ENCODE measurements at places on chromosomes 5 and 9. TPM values are rescaled to one million over a fixed set of nuclear protein-coding genes. Genes with fewer than 3 reads are reported as not detected.

DNA sequence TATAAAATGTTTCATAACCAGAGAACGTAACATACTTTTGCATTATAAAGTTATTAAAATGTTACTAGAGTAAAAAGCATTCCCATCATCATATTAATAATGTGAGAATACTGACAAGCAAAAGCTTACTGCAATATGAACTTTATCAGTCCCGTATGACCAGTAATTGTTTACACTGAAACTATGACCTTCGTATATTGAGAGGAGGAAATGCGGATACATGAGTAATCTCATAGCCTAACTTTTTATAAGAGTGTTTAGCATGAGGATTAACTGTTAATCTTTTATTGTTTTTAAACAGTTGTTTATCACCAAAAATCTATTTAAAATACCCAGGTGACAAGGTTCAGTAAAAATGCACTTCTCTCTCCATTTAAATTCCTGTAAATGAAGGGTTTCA lies 272.4 kb downstream of the SLF1 start:
- DNase-seq: no peak

- no peak for DNase-seq
Measured at GRCh38 chr5:23147625-23148024, 294.5 kb upstream of the CDH12 start.

GRCh38 chr5:150044329-150044681 lies 42.0 kb downstream of the CSF1R start:
- DNase-seq: no peak

GRCh38 chr9:93096131-93096802 lies at the start of gene CARD19:
Gene CARD19, plus strand, starts transcription at chr9:93096217. Its CDS starts 129 bp downstream, at chr9:93096346.
- DNase-seq: peak; percentile 91

- no peak for DNase-seq
Measured at GRCh38 chr5:122200865-122201264, 71.5 kb downstream of the ZNF474 start.

- DNase-seq: no peak
Measured at GRCh38 chr5:17203329-17204132, 13.9 kb upstream of the BASP1 start.

GRCh38 chr5:115330830-115331229 lies 34.4 kb upstream of the CCDC112 start:
- no peak for DNase-seq

GRCh38 chr5:65978251-65978650 lies 51.9 kb downstream of the ERBIN start:
- no peak for DNase-seq

- no peak for DNase-seq
Measured at GRCh38 chr9:133795049-133795448, 56.9 kb upstream of the SARDH start.

GRCh38 chr5:87340716-87341115 lies 72.0 kb downstream of the CCNH start:
- no peak for DNase-seq

DNA sequence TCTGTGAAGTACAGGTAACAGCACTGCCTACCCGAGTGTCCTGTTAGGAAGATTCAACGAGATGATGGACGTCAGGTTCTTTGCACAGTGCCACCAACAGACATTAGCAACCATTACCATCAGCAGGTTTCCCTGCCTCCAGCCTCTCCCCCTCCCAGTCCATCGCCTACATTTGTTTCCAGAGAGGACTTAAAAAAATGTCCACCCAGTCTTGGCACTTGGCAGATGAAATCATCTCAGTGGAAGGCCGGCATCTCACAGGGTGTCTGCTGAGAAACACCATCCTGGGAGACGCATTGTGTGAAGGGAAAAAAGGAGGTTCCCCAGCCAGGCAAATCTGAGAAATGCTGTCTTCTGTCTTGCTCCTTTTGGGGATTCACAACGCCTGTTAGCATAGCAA lies 58.2 kb downstream of the CRB2 start:
- peak; percentile 37 for DNase-seq

- no peak for DNase-seq
Measured at GRCh38 chr9:106934442-106935238, 71.7 kb downstream of the ZNF462 start.

DNA sequence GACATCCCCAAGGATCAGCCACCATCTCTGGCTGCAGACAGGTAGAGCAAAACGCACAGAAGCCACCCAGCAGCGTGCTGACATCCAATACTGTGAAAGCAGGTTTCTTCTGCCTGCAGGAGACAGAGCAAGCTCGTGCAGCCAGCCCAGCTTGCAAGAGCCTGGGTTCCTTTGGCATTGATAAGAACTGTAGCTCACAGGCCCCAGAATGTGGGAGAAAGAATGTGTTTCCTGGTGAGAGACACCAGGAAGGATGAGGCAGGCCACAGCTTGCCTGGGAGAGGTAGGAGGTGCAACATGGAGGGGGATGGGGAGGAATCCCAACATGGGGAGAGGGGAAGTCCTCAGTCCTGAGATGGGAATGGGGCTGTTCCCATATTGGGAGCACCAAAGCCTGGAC lies 34.0 kb upstream of the ARAP3 start:
- DNase-seq: no peak

GRCh38 chr5:41925555-41925951 lies 472 bp downstream of the FBXO4 start:
- DNase-seq: peak; percentile 84

DNA sequence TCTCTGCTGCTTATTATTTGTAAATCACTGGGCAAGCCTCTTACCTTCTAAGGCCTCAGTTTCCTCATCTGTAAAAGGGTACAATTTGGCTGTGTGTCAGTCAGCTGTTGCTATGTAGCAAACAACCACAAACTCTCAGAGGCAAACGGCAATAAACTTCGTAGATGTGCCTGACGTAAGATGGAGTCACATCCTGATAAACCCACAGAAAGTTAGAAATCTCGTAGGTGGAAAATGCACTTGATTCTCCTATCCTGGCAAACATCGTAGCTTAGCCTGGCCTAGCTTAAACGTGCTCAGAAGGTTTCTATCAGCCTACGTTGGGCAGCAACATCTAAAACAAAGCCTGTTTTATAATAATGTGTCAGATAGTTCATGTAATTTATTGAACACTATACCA lies 35.0 kb upstream of the UNC5A start:
- DNase-seq: no peak

GRCh38 chr9:135377431-135377830 lies 102.2 kb upstream of the PPP1R26 start:
- DNase-seq: no peak

GRCh38 chr5:115325296-115325959 lies 29.0 kb upstream of the CCDC112 start:
- no peak for DNase-seq

GRCh38 chr5:52895572-52896413 lies 93.4 kb upstream of the ITGA2 start:
- DNase-seq: no peak

- DNase-seq: no peak
Measured at GRCh38 chr9:113461285-113461684, 2.2 kb upstream of the RGS3 start.

GRCh38 chr5:150789943-150790611 lies 11.5 kb downstream of the SMIM3 start:
- peak; percentile 84 for DNase-seq

- no peak for DNase-seq
Measured at GRCh38 chr9:137075275-137075775, 2.0 kb upstream of the UAP1L1 start.

- DNase-seq: no peak
Measured at GRCh38 chr5:83559118-83559785, 87.7 kb downstream of the VCAN start.

Gene PCDHGA8
- 2.0 TPM for total RNA-seq

Gene KIF12
- total RNA-seq: not detected

Gene CCDC183
- 0.42 TPM for total RNA-seq

Gene LSM11
- total RNA-seq: 8.1 TPM

Gene NDOR1
- total RNA-seq: 8.1 TPM

Gene PCDHB13
- 3.9 TPM for total RNA-seq

Gene HNRNPA0
- total RNA-seq: 23.5 TPM

Gene PCDHA1
- total RNA-seq: not detected

Gene TAF11L10
- total RNA-seq: not detected

Gene AFAP1L1
- 30.3 TPM for total RNA-seq

Gene GARIN3
- total RNA-seq: not detected

Gene TMEM174
- total RNA-seq: not detected

All from posterior vena cava (tissue), 2 donors.